SJSA1 (cell line): ENCODE measurements at places on chromosomes 1 and 21. TPM values are rescaled to one million over a fixed set of nuclear protein-coding genes. Genes with fewer than 3 reads are reported as not detected.

GRCh38 chr1:3548895-3549294 lies 62.4 kb downstream of the MEGF6 start:
- no peak for DNase-seq

KLHDC8A gene
- not detected in 2 replicates for total RNA-seq

DNA sequence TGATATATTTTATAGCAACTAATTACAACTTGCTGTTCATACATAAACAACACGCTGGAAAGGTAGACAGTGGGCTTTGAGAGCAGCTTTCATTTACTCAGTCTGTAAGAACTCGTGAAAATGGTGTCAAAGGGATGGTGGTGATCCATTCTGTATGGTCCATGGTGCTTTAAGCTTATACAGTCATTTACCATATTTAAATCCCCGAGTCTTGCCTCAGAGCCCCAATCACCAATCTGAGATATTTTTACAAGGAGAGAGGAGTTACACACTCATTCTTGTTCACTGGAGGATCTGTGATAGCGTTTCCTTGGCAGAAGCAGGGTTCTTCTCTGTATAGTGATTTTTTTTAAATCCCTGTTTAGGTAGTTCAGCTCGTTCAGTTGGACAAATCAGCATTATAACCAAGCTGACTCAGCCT lies 694.6 kb downstream of the USP25 start:
- DNase-seq, result no peak

- no peak for DNase-seq
Observed at GRCh38 chr1:151065089-151065645, 5.0 kb downstream of the MLLT11 start.

GRCh38 chr1:16617114-16617631 lies 3.8 kb upstream of the NBPF1 start:
- no peak for DNase-seq

DNA sequence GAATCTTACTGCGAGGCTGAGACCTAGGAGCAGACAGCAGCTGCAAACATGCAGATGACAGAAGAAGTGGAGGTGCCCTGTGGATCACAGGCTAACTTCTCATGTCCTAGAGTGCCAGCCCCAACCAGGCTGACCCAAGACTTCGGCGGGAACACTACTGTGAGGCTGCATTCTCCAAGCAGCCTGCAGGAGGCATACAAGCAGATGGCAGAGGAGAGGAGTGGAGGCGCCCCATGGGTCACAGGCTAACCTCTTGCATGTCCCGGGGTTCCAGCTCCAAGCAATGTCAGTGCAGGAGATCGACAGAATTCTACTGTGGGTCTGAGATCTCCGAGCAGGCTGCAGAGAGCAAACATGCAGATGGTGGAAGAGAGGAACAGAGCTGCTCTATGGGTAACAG lies 98.1 kb upstream of the ZNF678 start:
- DNase-seq, result no peak

TNFRSF8 gene
- not detected in 2 replicates for total RNA-seq
